ENCODE measurements at places on chromosomes 12 and 14. TPM values are rescaled to one million over a fixed set of nuclear protein-coding genes. Genes with fewer than 3 reads are reported as not detected.
A peak's percentile ranks its signal among the peaks of the same experiment; 100 is the strongest.

The CEP170B gene
- total RNA-seq: 6.3 TPM

The MYH6 gene
- not detected for total RNA-seq

The BDKRB2 gene
- total RNA-seq: not detected

DNA sequence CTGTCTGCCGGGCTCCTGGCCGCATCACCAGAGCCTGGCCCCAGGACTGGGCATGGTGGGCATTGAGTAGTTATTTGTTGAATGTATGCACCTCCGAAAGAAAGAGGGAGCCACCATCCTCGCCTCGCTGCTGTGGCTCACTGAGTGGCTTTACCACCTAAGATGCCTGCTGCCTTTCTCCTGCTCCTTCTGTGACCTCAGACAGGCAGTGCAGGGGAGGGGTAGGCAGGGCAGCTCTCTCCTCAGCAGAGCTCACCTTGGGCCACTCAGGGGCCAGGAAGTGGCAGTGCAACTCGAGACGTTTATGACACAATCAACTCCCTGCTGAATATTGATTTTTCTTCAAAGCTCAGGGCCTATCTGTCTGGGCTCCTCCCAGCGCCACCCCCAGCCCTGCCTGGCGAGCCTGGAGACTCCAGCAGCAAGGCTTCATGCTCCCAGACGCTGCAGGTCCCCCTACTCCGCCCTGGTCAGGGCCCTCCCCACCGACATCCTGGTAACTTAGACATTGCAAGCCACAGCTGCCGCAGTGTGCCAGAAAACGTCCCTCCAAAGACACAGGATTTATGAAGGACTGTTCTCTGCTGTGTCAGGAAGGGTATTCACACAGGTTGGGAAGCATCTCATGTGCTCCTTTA is 84.3 kb upstream of the DIO3 start:
- DNase-seq: no peak

- DNase-seq: no peak
Measured at GRCh38 chr12:58325561-58325960, 384.2 kb downstream of the ATP23 start.

The PAPLN gene
- total RNA-seq: 1.0 TPM

- no peak for DNase-seq
Measured at GRCh38 chr14:65446159-65446558, 33.6 kb downstream of the FUT8 start.

DNA sequence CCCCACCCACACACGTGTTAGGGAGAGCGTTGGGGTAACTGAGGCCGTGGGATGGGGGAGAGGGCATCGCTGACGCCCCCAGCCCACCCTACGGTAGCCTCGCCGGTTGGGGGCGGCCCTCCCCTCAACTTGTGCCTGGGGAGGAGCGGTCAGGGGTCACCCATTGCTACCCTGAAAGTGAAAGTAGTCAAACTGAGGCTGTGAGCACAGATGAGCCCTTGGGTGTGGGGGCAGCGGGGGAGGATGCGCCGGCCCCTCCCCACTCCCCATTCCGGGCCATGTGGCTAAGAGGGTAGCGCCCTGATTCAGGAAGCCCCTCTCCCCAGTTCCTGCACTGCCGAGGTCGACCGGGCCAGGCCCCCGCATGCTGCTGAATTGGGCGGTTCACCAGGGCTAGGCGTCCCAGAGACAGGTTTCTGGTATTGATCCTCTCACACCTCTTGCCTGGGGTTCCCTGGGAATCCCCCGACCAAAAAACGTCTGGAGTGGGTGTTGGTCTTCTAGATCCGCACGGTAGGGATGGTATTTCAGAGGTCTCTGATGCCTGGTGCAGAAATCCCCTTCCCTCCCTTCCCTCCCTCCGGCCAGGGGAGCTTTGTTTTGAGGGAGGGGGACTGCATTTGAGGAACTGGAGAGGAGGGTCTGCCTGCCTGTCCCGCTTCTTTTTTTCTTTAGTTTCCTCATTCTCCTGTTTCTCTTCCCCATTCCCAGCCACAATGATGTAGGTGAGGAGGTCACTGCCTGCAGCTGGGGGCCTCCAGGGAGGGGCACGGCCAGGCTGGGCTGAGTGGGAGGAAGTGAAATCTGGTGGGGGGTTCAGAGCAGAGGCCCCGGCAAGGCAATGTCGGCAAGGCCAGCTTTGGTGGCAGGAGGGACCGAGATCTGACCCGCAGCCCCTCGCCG is 1.0 kb downstream of the SH2B3 start:
- peak; percentile 62 for DNase-seq

DNA sequence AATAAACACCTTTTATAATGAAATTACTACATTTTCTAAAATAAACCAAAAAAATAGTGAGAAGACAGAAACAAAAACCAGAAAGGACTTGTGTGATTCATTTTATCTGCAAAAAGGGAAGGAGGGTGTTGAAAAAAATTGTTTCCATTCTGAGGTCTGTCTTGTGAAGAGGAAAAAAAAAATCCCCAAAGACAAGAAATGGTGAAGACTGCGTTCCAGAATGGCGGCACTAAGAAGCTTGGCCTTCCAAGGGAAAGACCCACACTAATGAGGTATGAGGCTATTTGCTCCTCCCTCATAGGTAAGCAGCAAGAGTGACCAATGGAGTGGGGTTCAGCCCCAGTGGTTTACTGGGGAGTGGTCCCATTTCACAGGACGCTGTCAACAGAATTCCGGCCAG is 35.0 kb downstream of the GNPTAB start:
- no peak for DNase-seq

DNA sequence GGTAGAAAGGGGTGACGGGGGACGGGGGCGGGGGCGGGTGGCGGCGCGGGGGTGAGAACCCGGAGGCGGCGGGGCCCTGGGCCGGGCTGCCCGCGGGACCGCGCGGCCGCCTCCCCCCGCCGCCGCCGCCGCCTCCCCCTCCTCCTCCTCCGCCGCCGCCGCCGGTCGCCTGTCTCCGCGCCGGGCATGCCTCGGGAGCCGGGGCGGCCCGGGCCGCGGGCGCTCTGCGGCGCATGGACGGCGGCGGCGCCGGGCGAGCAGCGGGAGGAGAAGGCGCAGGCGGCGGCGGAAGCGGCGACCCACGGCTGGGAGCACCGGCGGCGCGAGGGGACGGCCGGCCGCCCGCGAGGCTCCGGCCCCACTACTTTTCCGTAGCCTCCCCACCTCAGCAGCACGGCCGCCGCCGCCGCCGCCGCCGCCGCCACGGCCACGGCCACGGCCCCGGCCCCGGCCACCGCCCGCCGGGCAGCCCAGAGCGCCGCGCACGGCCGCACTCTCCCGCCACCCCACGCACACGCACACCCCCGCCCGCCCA is at the start of gene NPAS3:
Gene NPAS3 (plus strand): TSS at position 161 of the 535 bp plus-strand sequence.
- DNase-seq: peak; percentile 39

- no peak for DNase-seq
Measured at GRCh38 chr14:31083781-31084180, 57.6 kb upstream of the STRN3 start.

- no peak for DNase-seq
Measured at GRCh38 chr14:90450667-90451066, 53.8 kb downstream of the CALM1 start.

GRCh38 chr12:124588751-124589267 is 21.4 kb upstream of the NCOR2 start:
- DNase-seq: no peak

- DNase-seq: no peak
Measured at GRCh38 chr12:104309446-104309993, 6.0 kb downstream of the EID3 start.
